ENCODE measurements at places on chromosomes 2 and 18.

DNA sequence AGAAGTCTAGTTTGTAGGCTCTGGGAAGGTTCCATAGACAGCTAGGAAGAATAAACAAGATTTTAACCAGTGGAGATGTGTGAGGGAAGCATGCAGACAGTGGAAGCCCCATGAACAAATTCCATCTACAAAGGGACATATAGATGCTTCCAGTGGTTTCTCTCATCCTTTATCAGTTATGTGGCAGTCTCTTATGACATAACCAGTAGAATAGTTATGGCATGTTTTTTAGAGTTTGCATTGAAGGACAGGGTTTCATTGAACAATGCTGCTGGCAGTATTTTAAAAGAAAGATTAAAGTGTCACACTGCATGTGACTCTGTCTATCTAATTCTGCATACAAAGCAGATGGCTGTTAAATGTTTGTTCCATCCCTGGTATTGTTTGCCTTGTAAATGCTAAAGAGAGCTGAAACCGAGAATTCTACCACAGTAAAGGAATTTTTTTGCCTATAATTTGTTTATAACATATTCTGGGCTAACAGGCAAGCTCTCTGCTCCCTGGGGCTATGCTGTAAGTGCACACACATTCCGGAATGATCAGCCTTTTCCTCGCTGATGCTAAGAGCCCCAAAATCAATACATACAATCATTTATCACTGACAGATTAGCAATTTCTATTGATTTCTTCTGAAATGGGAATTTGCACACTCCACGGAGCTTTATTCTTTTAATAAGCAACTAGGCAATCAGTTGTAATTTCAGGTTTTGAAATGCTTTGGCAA is 76.8 kb upstream of the PELI1 start:
- no peak for DNase-seq

GRCh38 chr2:121473512-121473911 is 57.2 kb upstream of the RNU4ATAC start:
- no peak for DNase-seq

DNA sequence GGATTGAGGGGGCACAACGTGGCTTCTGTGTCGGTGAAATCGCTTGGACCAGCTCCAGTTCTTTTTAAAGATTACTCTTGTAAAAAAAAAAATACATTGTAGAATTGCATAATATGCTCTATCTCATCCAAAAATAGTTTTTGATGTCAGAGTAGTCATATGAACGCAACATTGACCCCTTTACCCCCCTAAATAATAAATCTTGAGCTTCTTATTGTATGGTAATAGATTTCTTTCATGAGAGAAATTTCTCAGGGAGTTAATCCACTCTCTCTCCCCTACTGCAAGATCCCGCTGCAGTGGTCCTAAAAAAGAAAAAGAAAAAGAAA is 50.2 kb upstream of the PAIP2B start:
- DNase-seq: no peak

DNA sequence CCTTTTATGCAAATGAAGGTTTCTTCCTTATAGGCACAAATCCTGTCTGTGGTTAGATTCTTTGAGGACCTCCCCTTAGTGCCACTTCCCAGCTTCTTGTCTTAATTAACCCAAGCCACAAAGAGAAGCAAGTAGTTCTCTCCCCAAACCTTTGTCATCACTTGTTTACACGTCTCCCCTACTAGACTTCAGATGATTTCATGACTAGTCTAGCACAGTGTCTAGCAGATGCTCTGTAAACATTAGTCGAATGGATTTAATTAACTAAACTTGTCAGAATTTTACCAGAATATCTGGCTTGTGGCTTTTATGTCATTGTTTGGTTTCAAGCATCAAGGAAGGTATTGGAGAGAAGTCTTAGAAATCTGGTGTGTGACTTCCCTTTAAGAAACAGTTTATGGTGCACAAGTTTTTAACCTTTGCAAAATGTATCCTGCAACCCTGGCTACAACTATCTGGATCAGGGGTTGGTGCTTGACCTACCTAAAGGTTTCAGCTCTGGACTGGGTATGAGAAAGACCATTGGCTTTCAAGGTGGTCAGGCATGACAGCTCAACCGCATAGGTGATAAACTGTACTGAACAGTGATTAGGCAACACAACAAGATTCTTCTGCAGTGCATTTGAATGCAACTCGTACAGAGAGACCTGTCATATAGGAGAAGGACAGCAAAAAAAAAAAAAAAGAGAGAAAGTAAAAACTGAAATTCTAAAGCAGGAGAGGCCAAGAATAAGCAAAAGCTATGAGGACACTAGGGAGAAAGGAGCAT is 93.2 kb upstream of the CCDC150 start:
- DNase-seq: no peak

DNA sequence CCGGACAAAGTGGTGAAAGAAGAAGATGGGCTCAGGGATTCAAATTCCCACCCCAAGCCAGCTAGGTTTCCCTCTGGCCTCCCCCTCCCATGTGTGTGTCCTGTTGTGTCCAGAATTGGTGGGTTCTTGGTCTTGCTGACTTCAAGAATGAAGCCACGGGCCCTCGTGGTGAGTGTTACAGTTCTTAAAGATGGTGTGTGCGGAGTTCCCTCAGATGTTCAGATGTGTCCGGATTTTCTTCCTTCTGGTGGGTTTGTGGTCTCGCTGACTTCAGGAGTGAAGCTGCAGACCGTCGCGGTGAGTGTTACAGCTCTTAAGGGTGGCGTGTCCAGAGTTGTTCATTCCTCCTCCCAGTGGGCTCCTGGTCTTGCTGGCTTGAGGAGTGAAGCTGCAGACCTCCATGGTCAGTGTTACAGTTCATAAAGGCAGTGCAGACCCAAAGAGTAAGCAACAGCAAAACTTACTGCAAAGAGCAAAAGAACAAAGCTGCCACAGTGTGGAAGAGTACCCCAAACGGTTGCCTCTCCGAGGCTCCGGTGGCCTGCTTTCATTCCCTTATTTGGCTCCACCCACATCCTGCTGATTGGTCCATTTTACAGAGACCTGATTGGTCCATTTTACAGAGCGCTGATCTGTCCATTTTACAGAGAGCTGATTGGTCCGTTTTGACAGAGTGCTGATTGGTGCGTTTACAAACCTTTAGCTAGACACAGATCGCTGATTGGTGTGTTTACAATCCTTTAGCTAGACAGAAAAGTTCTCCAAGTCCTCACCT is 37.7 kb upstream of the KLF11 start:
- DNase-seq: no peak

DNA sequence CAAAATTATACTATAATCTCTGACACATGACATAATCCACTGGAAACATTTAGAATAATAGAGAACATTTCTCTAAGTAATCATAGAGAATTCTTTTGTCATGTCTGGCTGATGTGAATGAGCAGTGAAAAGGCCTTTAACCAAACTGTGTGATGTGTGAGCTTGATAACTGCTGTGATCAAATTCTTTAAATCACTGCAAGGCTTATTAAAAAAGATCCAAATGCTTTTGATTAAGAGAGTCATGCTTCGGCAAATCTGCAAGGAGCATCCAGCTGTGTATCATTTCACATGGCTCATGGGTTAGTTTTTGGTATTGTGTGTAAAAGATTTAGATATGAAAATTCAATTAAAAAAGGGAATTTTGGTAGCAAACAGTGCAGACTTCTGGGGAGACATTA is 58.6 kb upstream of the TFPI start:
- no peak for DNase-seq

Data from NCI-H226 (cell line).